ENCODE measurements at places on chromosomes 4 and X.

DNA sequence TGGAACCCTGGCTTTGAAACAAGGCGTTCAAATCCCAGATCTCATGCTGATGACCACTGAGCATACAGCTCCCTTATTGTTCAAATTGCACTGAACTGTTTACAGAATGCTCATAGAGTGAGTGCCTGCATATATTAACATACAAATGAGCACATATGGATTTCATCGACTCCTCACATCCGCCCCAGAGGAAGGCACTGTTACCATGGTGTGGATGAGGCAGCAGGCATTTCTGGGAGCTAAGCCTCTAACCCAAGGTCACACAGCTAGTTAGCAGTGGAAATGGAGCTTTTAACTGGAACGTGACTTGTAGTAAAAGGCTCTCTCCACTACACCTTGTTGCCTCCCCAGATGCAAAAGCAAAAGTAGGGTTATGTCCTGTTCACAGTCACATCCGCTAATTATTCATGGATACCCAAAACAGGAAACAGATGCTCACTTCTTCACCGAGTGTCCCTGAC, 289.7 kb downstream of the STK32B start:
- no peak for DNase-seq

GRCh38 chr4:52249581-52249980, 198.5 kb downstream of the SPATA18 start:
- no peak for DNase-seq

GRCh38 chr4:166458756-166459155, 585.7 kb downstream of the TLL1 start:
- DNase-seq: no peak

GRCh38 chr4:166996216-166996615, 238.1 kb downstream of the SPOCK3 start:
- DNase-seq: no peak

- DNase-seq: no peak
Observed at GRCh38 chr4:79935274-79935673, 137.8 kb downstream of the ANTXR2 start.

GRCh38 chrX:133630362-133630761, 215.1 kb upstream of the GPC4 start:
- DNase-seq: no peak

All from CD4-positive, alpha-beta T cell treated with Interleukin-21 for 1 hour (primary cell).